OCI-M1 (cell line): ENCODE measurements at places on chromosomes 1 and 21.

- DNase-seq: no peak
Observed at GRCh38 chr1:215377746-215378145, 189.4 kb upstream of the KCTD3 start.

DNA sequence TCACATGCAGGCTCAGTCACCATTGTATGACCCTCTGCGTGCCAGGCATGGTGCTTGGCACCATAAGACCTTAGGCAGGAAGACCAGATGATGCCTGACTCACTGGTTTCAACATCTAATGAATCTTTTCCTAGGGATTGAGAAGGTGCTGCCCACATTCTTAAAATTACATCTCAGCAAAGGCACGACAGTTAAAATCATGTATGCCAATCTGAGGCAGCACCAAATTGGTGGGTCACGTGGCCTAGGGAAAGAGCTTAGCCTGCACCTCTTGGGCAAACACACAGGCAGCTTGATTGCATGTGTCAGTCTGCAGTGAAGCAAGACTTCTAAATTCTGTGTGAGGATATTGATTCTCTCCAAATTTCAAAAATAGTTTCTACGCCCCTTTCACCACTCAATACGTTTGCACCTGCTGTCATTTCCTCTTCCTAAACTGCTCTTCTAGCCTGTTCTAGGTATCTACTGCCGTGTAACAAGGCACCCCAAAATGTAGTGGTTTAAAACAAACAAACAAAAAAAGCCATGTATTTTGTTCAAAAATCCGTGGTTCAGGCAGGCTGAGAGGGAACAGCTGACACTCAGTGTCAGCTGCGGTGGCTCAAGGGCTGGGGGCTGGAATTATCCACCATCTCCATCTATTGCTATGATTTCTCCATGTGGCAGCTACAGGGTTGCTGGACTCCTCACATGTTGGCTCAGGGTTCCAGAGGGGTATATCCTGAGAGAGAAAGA is 160.2 kb upstream of the FGGY start:
- DNase-seq: no peak

DNA sequence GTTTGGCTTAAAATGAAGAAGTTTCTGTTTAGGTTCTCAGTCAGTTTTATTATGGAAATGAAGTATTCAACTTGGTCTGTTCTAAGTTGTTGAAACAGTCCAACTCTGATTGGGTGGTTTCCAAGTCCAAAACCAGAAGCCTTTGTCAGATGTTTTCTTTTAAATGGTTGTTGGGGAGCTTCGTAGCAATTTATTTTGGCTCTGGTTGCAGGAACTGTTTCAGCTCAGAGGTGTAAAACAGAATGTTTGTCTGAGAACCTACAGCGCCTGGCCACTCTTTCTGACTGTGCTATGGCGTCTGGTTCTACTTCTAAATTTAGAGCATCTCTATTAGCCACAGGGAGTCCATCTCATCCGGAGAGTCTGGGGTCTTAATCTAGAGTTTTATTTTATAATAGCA is 582.6 kb upstream of the TMPRSS15 start:
- DNase-seq: no peak

DNA sequence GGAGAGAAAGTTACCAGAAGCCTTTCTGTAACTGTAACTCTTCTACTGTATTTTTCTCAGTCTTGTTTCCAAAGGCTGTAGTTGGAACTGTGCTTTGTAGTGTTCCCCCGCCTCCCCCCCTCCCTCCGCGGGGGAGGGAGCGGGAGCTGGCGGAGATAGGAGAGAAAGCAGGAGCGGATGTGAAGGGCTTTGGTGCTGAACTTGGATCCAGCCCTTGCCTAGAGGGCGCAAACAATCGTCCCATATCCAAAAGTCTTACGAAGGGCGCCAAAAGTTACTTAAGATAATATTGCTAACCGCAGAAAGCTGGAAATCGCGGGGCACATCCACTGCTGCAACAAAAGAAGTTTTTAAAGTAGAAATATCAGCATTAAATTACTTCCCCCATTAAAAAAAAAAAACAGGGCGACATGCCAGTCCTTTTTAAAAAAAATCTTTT is 2.4 kb upstream of the NFIA start:
- peak; percentile 93 for DNase-seq

DNA sequence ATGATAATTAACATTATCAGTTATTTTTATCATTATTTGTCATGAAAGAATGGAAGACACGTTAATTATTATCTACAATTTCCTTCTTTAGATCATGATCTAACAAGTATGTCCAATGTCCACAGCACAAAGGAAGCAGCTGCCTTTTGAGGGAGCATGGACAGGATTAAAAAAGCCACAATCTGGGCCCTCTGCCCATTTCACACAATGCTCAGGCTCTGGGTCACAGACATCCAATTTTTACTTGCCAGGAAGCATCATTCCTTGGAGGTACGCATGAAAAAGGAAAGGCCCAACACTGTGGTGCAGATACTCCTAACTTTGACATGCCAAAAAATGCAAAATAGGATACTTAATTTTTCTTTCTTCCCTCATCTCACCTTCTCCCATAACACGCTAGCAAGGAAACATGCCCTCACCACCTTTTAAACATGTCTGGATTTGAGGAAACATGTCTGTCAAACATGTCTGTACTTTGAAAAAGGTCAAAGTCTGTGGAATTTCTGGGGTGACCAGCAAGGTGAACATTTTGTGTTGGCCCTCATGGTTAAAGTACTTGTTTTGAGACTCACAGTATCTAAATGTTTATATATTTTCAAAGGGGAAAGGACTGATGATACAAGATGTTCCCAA is 40.0 kb downstream of the GADD45A start:
- DNase-seq: no peak
